ENCODE measurements at places on chromosomes 13 and 19.

DNA sequence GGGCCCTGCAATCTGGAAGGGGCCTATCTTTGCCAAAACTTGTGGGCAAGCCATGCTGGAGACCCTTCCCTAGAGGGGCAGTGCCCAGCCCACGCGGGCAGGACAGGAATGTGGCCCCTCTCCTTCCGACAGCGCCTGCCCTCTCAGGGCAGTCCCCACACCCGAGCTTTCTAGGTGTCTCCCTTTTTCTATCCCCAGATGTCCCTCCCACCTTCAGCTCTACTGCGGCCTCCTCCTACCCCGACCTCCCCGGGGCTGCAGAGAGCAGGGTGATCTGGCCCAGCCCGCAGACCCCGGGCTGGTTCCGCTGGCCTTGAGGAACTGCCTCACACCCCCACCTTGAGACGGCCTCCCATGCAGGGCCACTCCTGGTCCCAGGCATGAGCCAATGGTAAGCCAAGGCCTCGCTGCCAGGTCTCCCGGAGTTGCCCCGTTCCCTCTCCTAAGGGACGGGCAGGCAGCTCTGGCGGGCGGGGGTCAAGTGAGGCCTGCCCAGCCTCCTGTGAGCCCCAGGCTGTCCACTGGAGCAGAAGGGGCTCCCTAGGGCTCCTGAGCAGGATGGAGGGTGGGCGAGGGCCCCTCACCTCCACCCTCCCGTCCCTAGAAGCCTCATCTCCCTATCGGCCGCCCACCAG is 39.7 kb downstream of the KLF2 start:
- no peak for DNase-seq

GRCh38 chr13:57633141-57633949 is 1.8 kb downstream of the PCDH17 start:
- DNase-seq = peak; percentile 91

DNA sequence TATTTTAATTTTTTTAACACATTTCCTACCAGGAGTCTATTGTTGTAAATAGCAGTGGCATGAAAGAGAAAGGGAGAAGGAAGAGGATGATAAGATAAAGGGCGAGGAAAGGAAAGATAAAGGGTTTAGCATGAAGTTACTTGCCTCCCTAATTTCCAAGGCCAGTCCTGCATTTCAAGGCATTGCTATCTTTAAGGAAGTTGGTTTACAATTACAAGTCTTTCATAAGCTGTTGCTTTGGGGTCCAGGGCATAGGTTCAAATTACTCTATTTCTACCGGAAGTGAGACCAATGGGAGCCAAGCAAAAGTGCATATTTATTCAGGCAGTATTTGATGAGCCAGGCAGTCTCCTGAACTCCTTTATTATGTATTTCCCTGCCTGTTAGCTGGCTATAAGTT is 27.7 kb upstream of the UBL3 start:
- no peak for DNase-seq

DNA sequence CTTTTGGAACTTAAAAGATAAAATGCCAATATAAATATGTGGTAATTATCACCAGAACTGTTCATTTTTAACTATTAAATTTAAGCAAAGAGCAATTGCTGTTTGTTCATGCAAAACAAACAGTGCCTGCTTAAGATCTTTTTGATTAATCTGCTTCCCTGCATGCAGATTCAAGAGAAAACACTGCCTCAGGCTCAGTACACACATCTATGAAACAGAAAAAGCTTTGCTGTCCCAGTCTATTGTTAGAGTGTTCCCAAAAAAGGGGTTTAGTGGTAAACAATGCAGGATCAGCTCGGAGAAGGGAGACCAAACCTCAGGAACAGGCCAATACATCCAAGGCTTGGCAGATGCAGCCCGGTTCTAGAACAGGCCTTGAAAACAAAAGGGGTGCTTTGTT is 49.3 kb upstream of the TDRD3 start:
- no peak for DNase-seq

- no peak for DNase-seq
Measured at GRCh38 chr13:37435881-37436280, 162.7 kb downstream of the POSTN start.

- DNase-seq = no peak
Measured at GRCh38 chr19:57800696-57801095, 14.0 kb downstream of the ZNF552 start.

GRCh38 chr13:59112221-59112718 is 1051.5 kb downstream of the DIAPH3 start:
- no peak for DNase-seq

GRCh38 chr19:39602224-39602623 is at the start of gene LGALS13:
Gene LGALS13 (plus strand): TSS chr19:39602524. CDS start chr19:39602569, 45 bp downstream.
- no peak for DNase-seq

- DNase-seq = no peak
Measured at GRCh38 chr19:31138077-31138476, 211.2 kb downstream of the TSHZ3 start.

DNA sequence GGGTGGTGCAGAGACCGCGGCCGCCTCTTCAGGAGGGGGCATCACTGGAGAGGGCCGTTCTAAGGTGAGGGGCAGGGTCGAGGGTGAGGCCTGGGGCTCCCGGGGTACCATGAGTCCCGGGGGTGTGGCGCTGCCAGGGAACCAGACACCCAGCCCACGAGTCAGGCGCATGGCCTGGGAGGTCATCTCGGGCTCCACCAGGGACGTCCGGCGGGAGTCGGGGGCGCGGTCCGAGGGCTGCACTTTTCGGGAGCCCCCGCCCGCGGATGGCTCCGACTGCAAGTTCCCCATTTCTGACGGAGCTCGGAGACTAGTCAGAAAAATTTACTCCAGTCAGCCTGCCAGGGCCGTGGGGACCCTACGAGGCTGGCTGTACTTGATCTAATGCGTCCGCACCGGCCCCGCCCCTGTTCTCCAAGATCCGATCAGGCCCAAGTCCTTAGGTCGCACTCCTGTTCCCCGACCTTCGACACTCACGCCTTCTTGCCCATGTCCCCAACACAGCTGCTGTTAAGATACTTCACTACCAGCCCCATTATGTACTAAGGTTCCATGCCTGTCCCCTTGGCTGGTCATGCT is 774 bp downstream of the GGN start:
- no peak for DNase-seq

- DNase-seq = no peak
Measured at GRCh38 chr13:86909318-86909717, 761.9 kb upstream of the SLITRK5 start.

GRCh38 chr19:38229585-38230073 is 5.6 kb upstream of the DPF1 start:
- peak; percentile 79 for DNase-seq

DNA sequence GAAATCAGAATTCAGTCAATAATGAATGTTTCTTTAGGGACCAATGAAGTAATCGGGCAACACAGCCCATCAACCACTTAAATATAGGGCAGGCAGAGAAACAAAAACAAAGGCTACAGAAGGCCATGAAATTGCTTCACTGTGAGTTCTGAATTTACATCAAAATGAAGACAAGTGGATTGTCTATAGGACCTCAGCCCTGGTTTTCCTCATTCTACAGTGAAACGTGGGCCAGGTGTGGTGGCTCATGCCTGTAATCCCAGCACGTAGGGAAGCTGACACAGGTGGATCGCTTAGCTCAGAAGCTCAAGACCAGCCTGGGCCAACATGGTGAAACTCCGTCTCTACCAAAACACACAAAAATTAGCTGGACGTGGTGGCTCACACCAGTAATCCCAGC is 416.0 kb downstream of the KLF12 start:
- peak; percentile 39 for DNase-seq

- peak; percentile 94 for DNase-seq
Measured at GRCh38 chr19:19366434-19367396, 38.8 kb upstream of the GATAD2A start.

GRCh38 chr19:29640231-29640630 is 25.0 kb upstream of the PLEKHF1 start:
- no peak for DNase-seq

DNA sequence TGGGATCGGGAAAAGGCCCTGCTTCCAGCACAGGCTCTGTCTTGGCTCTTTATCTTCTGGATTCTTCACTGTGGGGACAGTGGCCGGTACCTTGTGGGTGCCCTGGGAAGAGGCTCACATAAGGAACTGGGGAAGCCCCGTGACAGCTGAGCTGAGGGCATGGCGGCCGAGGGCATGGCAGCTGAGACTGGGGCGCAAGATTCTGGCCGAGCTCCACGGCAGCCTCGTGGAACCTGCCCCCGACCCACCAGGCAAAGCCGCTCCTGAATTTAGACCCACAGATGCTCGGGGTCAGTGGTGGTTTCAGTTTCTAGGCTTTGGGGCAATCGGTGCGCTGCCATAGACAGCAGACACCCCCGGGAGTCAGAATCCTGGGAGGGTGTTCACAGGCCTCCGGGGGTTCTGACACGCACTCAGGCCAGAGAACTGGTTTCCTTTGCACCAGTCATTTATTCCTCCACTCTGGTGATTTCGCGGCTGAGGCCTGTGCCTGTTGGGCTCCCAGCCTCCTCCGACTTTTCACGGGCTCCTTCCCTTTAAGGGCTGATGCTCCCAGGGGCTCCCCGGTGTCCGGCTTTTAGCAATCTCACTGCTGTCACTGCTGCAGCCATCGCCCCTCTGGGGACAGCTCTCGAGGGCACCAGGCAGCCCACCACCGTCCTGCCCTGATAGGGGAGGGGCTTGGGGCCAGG is 117.6 kb downstream of the TEX29 start:
- DNase-seq = no peak

GRCh38 chr13:36038785-36039555 is 92.2 kb downstream of the DCLK1 start:
- DNase-seq = no peak

- DNase-seq = no peak
Measured at GRCh38 chr19:16702123-16702522, 17.5 kb upstream of the NWD1 start.

DNA sequence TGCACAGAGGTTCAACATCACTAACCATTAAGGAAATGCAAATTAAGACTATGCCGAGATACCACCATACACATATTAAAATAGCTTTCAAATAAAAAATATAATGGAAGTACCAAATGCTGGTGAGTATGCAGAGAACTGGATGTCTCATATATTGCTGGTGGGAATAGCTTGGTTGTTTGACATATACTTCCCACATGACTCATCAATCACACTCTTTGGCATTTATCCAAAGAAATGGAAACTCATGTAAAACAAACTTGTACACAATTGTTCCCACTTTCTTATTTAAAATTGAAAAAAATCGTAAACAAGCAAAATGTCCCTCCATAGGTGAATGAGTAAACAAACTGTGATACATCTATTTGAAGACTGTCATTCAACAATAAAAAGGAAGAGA is 982.6 kb upstream of the ATXN8OS start:
- no peak for DNase-seq

- no peak for DNase-seq
Measured at GRCh38 chr13:105328212-105328611, 1207.2 kb downstream of the EFNB2 start.

DNA sequence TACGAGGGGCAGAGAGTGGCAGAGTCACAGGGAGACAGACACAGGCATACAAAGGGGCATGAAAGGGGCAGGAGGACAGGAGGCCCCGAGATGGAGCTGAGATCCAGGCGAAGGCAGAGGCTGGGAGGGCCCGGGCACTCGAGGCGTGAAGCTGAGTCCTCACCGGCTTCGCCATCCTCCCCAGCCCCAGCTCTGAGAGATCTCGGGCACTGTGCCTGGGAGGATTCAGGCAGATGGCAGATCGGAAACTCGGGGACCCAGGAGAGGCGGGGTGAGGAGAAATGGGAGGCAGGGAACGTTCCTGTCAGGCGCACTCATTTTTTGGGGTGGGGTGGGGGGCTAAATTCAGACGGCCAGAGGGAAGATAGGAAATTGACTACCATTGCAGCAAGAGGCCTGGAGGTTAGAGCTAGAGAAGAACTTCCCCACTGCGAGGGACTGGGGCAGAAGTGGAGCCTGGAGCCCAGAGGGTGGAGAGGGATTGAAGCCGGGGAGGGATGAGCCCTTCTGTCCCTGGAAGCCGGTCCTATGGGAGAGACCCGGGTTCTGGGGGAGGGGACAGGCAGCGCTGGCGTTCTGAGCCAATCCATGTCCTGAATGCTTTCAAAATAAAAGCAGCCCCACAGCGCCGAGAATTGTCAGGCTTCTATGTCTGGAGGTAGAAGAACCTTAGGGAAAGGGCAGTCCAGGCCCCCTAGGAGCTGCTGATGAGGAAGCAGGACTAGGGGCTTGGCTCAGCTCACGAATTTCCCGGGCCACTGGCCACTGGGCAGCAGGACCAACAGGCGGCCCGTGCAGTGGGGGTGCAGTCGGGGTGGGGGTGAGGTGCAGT is 12.6 kb downstream of the LRRC4B start:
- peak; percentile 74 for DNase-seq

- DNase-seq = no peak
Measured at GRCh38 chr19:33551676-33552075, 30.1 kb upstream of the PEPD start.

DNA sequence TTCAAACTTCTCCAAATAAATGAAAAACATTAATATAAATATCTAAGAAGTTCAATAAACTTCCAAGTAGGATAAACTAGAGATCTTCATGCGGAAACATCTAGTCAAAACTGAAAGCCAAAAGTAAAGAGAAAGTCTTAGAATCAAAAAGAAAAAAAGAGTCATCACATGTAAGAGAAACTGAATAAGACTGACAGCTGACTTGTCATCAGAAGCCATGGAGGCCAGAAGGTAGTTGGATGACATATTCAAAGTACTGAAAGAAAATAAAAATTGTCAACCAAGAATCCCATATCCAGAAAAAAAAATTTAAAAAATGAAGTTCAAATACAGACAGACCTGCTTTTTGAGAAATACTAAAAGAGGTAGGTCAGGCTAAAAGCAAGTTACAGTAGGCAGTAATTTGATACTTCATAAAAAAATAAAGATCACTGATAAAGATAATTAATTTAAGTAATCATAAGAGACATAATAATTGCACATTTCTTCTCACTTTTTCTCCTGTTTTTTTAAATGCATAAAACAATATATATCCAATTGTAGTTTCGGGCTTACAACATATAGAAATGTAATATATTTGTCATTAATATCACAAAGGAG is 327.6 kb upstream of the PCDH9 start:
- no peak for DNase-seq

- no peak for DNase-seq
Measured at GRCh38 chr13:49895826-49896225, 40.3 kb downstream of the SPRYD7 start.

- DNase-seq = no peak
Measured at GRCh38 chr13:67017276-67017675, 212.9 kb downstream of the PCDH9 start.

- DNase-seq = no peak
Measured at GRCh38 chr19:56087647-56088496, 33.2 kb downstream of the ZNF787 start.

GRCh38 chr13:69202996-69203395 is 904.6 kb upstream of the ATXN8OS start:
- DNase-seq = no peak
